Effector memory CD8-positive, alpha-beta T cell (primary cell): ENCODE measurements at places on chromosomes 12 and 14.

- DNase-seq: no peak
These were observed 11.0 kb downstream of the SERPINA9 start for GRCh38 chr14:94465042-94465441.

GRCh38 chr14:100031506-100032281, 33.5 kb upstream of the EVL start:
- DNase-seq: no peak

DNA sequence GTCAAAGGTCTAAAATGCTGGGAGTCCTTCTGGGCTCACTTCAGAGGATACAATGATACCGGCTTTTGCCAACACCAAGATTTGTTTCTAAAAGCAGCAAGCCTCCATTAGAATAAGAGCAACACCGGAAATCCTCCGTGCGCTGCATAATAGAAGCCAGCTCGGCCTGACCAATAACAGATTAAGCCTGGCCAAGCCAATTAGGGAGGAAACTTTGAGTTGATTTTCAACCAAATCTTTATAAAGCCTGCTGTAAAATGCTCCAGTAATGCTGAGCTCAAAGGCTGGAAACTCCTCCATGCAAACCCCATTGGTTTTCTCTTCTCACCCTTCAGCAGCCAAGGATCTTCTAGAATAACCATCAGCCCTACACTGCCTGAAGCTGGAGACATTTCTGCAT, 150.1 kb downstream of the NTF3 start:
- no peak for DNase-seq

GRCh38 chr12:33663000-33663654, 223.5 kb upstream of the SYT10 start:
- no peak for DNase-seq

DNA sequence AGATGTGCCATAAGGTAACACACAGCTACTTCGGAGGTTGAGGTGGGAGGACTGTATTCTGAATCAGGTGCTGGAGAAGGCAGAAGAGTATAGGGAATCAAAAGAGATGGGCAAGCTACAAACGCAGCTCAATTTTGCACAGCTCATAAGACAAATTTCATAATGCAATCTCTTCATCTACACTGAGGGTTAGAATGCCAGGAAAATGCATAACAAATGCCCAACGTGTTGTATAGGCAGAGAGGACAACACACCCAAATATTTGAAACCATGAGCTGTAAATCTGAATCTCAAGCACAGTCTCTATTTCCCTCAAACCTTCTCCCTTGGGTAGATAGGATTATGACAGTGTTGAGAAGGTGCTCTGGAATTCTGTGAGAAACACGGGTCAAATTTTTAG, 263.1 kb upstream of the FOXN3 start:
- no peak for DNase-seq

DNA sequence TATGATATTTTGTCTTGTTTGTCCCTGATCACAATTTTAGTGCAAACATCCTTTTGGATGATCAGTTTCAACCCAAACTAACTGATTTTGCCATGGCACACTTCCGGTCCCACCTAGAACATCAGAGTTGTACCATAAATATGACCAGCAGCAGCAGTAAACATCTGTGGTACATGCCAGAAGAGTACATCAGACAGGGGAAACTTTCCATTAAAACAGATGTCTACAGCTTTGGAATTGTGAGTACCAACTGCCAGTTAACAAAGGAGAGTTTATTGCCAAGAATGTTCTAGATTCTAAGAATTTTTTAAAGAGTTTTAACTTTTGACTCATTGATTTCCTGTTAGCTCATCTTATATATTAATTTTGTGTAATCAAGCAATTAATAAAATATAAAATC, 55.4 kb downstream of the IRAK3 start:
- DNase-seq: no peak

GRCh38 chr12:99959549-99960170, 25.1 kb downstream of the ANKS1B start:
- DNase-seq: no peak

- no peak for DNase-seq
These were observed 727.6 kb upstream of the TMEM132C start for GRCh38 chr12:127539226-127539858.

GRCh38 chr14:88493392-88494185, 61.2 kb downstream of the PTPN21 start:
- DNase-seq: no peak
